ENCODE measurements at places on chromosomes 11 and 22.

GRCh38 chr22:32627091-32627490 lies 152.5 kb downstream of the FBXO7 start:
- DNase-seq, result no peak

DNA sequence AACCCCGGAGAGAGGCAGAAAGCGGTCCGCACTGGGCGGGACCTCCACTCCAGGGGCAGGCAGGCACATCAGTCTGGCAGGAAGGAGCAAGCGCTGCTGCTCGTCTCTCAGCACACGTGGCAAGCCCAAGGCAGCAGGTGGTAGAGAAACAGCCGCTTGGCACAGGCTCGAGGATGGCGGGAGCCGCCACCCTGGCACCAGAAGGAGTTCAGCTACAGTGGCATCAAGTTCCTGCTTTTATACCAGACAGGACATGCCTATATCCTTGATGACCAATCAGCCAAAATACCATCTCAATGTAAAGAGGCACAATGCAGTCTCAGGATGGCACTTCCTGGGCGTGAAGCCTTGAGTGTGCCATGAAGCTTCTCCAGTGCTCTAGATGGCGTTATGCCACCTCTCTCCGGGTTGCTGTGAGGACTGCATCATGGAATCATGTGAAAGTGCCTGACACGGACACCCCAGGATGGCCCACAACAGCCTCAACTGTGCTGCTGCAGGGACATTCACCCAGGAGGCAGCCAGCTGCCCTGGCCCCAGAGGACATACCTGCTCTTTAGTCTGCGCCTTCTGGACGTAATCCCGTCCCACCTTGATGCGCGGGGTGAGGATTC lies 64.8 kb downstream of the APOL1 start:
- no peak for DNase-seq

DNA sequence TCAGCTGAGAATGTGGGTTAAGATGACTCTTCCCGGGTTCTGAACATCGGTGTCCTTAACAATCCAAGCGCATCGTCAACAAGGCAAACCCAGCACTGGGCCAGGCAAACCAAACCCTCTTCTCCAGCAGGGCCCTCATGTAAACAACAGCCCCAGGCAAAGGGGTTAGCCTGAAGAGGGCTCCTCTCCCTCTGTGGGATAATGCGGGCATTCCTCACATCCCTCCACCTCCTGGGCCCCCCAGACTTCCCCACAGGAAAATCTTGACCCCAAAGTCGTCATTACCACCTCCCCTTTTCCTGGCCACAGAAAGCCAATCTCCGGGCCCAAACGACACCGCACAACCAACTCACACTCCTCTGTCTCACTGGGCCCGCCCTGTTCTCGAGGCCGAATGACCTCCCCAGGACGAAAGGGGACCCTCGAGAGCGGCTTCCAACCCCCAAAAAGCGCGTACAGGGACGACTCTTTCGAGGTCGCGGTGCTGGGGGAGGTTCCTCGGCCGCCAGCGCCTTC lies 566 bp downstream of the DDB1 start:
- no peak for DNase-seq

GRCh38 chr11:92740276-92740675 lies 229.2 kb upstream of the MTNR1B start:
- DNase-seq, result no peak

DNA sequence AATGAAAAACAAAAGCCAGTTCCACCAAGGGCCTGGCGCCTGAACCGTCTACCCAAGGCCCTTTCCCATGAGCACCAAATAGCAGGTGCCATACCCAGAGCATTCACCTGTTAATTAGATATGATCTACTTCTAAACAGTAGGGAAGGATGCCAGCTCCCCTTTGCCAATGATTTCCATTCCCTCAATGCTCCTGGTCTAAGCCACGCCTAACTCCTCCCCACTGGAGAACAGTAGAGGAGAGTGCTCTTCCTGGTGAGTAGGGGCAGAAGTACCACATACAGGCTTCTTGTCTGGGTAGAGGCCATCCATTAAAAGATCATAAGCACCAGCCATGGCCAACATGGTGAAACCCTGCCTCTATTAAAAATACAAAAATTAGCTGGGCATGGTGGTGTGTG lies 40.7 kb downstream of the PACSIN2 start:
- DNase-seq, result no peak

- no peak for DNase-seq
Observed at GRCh38 chr11:126256216-126256615, 12.5 kb downstream of the SRPRA start.

DNA sequence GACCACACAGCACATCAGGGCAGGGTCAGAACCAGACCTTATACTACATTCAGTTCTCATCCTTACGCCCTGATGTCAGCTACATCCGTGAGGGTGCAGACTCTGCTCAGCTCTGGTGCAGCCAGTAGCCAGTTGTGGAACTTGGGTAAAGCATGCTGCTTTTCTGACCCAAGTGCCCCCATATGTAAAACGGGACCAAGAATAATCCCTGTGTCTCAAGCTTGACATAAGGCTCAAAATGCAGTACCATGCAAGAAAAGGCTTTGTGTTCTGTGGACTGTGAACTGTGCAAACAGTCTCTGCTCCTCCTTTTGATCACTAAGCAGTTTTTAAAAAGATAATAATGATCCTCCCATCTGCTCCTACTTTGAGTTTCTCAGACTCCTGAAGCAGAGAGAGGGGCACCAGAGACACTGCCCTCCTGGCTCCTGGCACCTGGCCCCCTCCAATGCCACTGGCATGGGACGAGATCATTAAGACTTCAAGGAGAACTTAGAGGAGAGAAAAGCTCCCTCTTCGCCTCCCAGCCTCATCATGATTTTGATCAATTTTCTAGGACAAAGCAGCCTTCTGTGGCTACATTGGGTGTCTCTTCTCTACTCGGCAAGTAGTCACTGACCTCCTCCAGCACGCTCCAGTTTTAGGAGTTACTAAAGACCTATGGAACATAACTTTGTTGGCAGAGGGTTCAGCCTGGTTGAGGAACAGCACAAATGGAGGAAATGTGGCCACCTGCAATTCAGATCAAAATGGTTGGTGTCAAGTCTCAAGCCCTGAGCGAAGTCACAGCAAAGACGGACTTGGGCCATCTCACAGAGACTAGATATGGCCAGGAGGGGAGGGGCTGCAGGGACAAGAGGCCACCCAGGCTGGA lies 23.9 kb downstream of the IL10RA start:
- DNase-seq, result no peak

DNA sequence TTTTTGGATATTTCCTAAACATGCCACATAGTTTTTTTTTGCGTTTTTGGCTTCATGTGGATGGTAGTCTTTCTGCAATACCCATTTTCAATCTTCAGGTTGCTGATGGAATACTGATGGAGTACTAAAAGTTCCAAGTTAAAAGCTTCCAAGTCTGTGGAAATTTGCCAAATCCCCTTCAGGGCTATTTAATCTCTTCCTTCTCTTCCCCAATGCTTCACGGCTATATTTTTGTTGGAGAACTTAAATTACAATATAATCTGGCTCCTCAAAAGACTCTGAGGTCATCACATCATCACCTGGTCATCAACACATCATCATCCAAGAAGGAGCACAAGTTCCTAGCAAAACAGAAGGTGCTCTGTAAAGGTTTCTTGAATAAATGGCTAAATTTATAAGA lies 881.0 kb upstream of the TENM4 start:
- DNase-seq, result no peak

DNA sequence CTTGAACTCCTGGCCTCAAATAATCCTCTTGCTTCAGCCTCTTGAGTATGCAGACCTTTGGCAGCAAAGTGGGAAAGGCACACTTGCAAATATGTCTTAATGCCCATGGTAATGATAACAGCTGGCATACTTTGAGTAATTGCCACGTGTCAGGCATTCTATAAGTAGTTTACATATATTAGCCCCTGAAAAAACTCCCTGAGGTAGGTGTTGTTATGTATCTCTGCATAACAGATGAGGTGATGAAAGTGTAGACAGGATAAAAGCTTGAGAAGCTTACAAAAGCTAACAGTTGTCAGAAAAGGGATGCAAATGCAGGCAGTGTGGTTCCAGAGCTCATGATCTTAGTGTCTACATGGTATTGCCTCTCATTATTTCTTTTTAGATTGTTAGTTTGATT lies 291.1 kb upstream of the C11orf87 start:
- no peak for DNase-seq

DNA sequence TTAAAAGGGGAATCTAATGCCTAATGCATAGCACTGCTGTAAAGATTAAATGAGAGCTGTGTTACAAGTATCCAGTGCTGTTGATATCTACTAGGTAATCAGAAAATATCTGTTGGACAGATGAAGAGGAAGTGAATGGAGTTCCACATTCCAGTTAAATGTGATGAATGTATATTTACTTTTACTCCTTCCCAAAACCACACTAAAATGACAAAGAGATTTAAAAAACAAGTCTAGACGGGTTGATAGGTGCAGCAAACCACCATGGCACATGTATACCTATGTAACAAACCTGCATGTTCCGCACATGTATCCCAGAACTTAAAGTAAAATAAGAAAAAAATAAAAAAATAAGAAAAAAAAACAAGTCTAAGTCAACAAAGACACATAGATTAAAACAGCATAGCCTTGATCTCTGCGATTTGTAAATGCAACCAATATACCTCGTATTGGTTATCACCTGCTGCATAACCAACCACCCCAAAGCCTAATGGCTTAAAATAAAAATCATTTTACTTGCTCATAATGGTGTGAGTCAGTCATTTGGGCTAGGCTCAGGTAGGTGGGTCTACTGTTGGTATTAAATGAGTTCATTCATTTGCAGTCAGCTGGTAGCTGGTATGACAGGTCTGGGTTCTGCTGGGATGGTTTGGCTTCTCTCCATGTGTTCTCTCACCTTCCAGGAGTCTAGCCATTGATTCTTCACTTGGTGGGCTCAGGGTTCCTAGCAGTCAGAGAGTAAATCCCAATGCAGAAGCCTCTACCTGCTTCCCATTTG lies 39.7 kb upstream of the SLC6A5 start:
- DNase-seq, result no peak

DNA sequence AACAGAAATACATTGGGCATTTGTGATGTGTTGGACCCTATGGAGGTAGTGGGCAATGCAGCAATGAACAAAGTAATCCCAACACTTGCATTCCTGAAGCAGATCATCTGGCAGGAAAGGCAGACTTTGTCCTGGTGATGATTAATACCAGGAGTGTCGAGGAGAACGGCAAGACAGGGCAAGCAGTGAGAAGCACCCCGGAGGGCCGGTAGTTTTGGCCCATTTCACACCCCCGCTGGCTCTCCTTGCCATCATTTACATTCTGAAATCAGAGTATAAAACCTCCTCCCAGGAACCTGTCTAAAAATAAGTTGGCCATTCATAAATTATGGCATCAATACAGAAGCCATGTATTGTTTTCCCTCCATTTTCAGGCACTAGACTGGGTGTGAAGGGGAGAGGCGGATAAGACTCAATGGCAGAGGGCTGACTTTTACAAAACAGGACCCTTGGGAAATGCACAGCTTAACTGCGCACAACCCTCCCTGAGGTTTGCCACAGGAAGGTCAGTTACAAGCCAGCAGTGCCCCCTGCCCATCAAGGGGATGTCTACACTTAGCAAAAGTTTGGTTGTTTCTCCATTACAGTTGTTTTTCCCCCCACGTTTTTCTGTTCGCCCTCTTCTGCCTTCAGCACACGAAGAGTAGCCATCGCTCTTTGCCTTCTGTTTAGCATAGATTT lies 55.6 kb downstream of the OPCML start:
- DNase-seq, result no peak

- DNase-seq, result no peak
Observed at GRCh38 chr11:11763796-11764422, 77.9 kb upstream of the USP47 start.

DNA sequence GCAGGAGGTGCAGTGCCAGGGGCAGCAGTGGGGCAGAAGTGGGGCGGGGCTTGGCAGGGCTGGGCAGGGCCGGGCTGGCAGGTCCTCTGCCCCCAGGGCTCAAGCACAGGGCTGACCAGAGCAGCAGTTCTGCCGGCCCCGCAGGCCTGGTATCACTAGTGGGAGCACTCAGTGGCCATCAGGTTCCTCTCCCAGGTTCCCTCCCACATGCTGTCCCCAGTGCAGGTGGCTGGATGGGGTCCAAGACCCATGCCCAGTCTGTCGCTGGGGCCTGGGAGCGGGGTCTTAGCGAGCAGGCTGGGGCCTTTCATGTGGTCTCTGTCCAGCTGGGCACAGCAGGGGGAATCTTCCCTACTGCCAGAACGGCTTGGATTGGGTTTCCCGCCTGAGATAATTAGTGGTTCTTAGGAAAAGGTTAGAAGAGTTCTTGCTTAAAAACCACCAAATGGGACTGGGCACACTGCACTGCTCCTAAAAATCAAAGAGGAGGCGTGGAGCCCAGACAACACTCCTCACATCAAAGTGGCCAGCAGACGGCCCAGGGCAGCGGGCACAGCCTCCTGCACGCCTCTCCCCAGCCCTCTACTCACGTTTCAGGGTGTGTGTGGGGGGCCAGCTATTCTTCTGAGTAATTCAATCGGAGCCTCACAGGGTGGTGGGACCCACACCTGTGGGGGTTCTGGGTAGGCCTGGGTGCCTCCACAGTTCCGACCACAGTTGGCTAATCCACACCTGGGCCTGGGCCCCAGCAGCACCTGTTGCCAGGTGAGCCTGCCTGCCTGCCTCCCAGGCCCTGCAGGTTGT lies 45.6 kb downstream of the TPCN2 start:
- no peak for DNase-seq

- no peak for DNase-seq
Observed at GRCh38 chr11:67699521-67699920, 25.1 kb upstream of the ALDH3B2 start.

DNA sequence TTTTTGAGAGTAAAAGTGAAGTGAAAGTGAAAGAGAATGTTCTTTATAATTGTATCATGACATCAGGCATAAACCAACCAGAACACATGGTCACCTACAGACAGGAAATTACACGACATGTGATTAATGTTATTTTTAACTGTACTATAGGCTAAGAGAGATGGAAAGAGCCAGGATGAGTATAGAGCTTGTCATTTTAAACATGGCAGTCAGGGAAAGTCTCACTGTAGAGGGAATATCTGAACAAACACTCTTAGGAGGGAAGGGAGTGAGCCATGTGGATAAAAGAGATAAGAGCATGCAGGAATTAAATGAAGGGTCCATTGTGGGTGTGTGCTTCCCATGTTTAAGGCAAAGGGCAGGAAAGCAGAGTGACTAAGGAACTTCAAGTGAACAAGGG lies 599.1 kb upstream of the FAT3 start:
- no peak for DNase-seq

- no peak for DNase-seq
Observed at GRCh38 chr22:38273135-38273826, 471 bp upstream of the TMEM184B start.

DNA sequence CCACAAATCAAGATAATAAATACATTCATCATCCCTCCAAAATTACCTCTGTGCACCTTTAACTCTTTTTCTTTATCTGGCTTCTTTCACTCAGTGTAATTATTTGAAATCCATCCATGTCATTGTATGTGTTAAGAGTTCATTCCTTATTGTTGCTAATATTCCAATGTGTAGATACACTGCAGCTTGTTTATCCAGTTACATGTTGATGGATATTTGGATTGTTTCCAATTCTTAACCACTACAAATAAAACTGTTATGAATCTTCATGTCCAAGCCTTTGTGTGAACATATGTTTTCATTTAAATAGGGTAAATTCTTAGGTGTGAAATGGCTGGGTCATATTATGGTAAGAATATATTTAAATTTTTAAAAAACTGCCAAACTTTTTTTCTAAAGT lies 323.3 kb upstream of the NCAM1 start:
- DNase-seq, result no peak

GRCh38 chr11:72472765-72473164 lies 38.4 kb upstream of the CLPB start:
- DNase-seq, result no peak
